NCI-H526 (cell line): ENCODE measurements at places on chromosomes 2 and 18.

DNA sequence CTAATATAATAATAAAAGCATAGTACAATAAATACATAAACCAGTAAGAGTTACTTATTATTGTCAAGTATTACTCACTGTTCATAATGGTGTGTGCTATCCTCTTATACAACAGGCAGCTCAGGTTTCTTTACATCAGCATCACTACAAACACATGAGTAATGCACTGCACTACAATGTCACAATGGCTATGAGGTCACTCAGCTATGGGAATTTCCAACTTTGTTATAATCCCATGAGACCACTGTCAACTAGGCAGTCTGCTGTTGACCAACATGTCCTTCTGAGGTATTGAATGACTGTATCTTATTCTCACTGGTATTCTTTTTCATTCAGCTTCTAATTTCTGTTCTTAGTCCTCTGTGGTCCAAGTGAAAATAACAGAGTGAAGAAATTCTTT, 250.4 kb upstream of the DSEL start:
- no peak for DNase-seq

- no peak for DNase-seq
Measured at GRCh38 chr18:10822456-10822855, 296.6 kb downstream of the NAPG start.

DNA sequence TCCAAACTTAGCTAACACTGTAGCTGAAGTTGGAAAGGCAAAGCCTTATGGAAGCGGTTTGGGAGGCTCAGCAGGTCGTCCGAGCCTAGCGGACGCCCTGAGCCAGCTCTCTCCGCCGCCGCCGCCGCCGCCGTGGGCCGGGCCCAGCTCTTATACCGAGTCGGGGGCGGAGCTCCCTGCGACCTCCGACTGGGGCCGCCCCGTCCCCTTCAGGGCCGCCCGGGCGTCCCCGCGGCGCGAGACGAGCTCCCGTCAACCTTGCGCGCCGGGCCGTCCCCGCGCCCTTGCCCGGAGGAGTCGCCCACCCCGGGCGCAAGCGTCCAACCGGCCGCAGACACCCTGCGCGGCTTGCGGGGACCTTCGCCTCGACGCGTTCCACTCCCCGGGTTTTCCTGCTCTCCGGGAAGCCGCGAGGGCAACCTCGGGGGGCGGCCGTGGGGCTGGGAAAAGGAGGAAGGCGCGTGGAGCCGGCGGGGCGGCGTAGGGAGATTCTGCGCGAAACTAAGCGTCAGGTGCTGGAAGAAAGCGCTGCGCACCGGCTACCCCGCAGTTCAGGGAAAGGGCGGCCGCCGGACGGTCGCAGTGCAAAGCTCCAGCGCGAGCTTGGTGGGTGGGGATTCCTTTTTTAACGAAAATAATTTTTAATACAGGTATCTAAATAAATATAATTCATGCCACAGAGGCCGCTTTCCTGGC, at the start of gene SLC40A1:
Gene SLC40A1, minus strand, starts transcription at position 129 of the 696 bp plus-strand sequence. CDS start 326 bp downstream, outside the sequence.
- peak; percentile 95 for DNase-seq

GRCh38 chr2:120237491-120237902, 14.3 kb upstream of the TMEM185B start:
- DNase-seq = no peak

DNA sequence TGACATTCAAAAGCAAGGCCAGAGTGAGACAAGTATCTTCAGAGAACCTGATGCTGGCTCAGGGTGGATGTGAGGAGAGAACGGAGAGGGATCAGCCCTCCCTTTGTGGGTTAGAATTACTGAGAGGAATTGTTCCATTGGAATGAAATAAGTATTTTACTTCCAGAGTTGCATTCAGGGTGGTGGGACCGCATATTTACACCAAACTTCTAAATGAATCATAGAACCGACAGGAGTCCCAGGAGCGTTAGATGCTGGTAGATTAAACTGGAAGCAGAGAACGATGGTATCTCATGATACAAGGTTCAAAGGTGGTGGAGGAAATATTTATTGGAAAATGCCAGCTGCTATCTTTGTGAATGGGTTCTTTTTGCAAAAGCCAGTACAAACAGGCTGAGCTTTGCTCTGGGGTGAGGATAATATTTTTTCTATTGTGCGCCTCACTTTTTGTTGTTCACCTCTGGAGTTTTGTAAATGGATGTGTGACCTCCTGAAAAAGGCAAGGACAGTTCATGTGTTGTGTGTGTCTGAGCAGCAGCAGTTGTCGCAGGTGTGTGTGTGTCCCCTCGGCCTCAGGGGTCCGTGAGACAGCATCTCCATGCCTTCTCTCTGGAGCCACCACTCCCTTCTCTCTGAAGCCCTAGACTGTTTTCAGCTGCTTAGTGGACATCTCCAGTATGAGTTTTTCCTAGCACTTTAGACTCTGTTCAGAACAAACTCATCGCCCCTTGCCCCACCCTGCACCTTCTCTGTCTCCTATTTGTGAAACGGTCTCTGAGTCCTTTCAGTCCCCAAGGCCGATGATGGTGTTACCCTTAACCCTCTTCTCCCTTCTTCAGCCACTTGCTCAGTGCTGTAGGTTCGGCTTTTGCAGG, 17.8 kb downstream of the MTCL1 start:
- no peak for DNase-seq

- no peak for DNase-seq
Measured at GRCh38 chr2:102478686-102479470, 5.9 kb downstream of the SLC9A4 start.

- no peak for DNase-seq
Measured at GRCh38 chr2:4499316-4500030, 796.1 kb downstream of the DCDC2C start.

- peak; percentile 52 for DNase-seq
Measured at GRCh38 chr2:73920577-73921545, 5.8 kb upstream of the DGUOK start.

DNA sequence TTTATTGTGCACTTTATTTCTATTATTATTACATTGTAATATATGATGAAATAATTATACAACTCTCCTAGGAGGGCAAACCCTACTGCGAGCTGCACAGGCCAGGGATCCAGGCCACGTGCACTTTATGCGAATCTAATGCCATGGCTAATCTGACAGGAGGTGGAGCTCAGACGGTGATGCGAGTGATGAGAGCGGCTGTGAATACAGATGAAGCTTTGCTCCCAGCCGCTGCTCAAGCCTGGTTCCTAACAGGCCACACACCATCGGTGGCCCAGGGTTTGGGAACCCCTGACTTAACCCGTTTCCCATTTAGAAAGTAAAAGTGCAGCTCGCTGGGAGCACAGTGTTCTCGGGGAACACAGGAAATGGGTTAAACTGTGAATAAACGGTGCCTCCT, 40.8 kb upstream of the RAB6D start:
- DNase-seq = no peak

DNA sequence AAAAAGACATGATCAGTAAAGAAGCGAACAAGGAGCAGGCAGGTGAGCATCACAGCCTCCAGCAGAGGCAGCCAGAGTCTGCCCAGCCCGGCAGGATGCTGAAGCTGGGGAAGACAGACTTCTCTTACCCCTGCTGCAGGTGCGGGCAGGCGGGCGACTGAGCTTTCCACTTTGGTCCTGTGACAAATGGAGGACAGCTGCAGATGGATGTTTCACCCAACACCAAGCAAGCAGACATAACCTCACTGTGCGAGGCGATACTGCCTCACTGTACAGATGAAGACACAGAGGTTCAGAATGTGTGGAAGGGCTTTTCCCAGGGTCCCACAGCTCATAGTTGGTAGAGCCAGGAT, 251.0 kb downstream of the AFF3 start:
- no peak for DNase-seq

- no peak for DNase-seq
Measured at GRCh38 chr2:66693076-66693965, 258.4 kb downstream of the MEIS1 start.

- no peak for DNase-seq
Measured at GRCh38 chr2:66466433-66466832, 31.5 kb downstream of the MEIS1 start.

DNA sequence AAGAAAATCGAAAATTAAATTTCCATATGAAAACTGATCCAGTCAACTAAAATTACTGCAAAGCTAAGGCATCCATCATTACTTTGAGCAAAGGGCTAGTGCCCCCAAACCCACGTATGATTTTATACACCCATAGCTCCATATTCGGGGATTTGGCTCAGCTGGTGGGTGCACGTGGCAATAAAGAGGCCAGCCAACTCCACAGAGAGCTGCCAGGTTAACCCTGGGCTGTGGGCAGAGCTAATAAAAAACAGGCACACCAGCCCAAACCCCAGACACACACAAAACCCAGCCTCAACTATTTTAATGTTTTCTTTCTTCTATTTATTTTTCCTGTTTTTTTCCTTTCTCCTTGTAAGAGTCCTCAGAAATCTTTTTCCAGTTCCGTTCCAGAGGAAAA, 151.3 kb upstream of the SOX11 start:
- no peak for DNase-seq

GRCh38 chr2:201414099-201415023, 36.9 kb downstream of the TRAK2 start:
- no peak for DNase-seq

DNA sequence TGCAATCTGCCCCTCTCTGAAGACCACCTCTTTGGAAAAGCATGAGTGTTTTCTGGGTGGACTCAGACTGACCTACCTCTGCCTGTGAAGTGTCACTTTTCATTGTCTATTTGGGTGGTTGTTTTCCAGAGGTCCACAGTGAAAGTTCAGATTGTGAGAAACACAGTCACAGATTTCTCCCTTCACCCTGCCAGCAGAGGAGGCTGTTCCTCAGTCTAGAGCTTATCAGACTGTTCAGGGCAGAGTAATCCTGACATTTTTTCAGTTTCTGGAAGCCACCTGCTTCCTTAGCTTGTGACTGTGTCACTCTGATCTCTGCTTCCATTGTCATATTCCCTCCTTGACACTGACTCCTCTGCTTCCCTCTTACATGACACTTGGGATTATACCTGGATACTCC, 55.4 kb upstream of the RMP24 start:
- no peak for DNase-seq

- no peak for DNase-seq
Measured at GRCh38 chr2:163259489-163259888, 420.9 kb upstream of the KCNH7 start.

DNA sequence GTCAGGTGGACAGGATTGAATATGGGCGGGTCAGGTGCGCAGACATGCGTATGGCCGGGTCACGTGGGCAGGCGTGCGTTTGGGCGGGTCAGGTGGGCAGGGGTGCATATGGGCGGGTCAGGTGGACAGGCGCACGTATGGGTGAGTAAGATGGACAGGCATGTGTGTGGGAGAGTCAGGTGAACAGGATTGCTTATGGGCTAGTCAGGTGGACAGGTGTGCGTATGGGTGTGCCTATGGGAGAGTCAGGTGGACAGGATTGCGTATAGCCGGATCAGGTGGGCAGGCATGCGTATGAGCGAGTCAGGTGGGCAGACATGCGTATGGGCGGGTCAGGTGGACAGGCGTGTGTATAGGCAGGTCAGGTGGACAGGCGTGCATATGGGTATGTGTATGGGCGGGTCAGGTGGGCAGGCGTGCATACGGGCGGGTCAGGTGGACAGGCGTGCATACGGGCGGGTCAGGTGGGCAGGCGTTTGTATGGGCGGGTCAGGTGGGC, 30.3 kb upstream of the KLF11 start:
- DNase-seq = no peak

DNA sequence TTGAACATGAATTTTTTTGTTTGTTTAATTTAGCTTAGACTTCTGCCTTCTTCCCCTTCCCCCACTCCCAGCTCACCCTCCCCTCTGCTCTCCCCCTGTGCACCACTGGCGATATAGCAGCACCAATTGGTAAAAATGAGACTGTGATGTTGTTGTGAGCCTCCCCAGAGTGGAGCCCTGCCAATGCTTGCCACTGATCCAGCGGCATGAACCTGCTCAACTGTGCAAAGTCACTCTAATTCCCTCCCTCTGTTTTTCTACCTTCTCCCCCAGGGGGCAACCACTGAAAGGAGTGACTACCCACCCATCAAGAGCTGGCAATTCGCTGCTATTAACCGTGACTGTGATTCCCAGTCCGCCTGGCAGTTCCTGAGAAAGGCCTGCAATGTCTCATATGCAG, 30.2 kb downstream of the KLHL14 start:
- no peak for DNase-seq

GRCh38 chr2:133045787-133046186, 375.8 kb upstream of the LYPD1 start:
- no peak for DNase-seq

- DNase-seq = peak; percentile 66
Measured at GRCh38 chr18:811892-812375, at the start of gene YES1. Gene YES1, minus strand, starts transcription at chr18:812242. Its CDS starts 55,415 bp downstream, at chr18:756827.

DNA sequence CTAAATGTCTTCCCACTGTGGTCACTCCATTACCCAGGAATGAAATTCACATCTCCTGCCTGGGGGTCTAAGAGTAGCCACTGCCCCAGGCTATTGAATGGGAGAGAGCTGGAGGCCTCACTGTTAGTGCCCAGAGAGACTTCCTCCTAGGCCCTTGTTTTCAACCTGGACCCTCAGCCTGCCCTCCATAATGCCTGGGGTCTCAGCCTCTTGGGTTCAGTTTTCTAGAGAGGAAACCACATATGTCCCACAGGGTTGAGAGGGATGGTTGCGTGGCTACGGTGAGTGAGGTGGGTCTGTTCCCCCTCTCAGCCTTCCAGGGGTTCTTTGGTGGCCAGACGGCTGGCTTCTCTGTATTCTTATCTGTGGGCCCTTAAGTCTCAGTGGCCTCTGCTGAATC, 43.4 kb downstream of the SPATS2L start:
- no peak for DNase-seq

DNA sequence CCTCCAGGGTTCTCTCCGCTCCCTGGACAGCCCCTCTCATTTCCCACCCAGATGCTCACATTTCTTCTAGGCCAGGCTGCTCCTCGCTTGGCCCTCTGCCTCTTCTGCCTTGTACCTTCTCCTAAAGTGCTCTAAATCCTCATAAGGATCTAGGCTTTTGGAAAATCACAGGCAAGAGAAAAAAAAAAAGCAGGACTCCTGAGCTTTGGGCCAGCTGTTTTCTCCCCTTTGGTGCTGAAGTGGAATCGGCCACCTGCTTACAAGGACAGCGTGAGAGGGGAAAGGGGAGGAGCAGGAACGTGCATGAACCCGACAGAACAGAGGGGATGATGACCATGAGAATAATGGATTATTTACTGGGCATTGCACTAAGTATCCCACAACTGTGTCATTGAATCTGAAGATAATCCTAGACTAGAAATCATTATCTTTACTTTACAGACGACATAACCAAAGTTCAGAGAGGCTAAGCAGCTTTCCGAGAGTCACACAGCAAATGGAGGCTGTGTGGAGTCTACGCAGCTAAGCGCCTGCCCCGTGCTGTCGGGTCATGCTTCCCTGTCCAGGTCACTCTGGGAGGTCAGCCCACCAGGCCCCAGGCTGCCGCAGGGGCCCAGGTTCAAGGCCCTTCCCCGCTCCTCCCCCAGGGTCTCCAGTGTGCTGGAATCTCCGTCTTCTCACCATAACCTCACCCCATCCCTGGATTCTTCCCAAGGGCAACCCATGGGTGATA, 141.9 kb downstream of the PXDN start:
- no peak for DNase-seq

DNA sequence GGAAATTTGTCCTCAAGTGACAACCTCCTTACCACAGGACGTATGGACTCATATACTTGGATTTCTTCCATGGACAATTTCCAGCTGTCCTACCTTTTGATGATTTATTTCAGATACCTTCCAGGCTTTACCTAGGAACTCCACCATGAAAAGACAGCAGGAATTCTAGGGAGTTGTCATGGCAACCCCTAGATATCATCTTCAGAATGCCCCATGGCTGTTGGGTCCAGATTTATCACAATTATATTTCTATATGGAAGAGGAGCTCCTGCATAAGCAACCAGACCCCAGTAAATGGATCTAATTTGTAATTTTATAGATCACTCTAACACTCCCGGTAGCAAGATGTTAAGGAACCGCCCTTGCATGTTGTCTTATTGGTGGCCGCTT, 102.3 kb upstream of the ZNF521 start:
- DNase-seq = no peak
